ENCODE measurements at places on chromosomes 1 and 21. TPM values are rescaled to one million over a fixed set of nuclear protein-coding genes. Genes with fewer than 3 reads are reported as not detected.
A peak's percentile ranks its signal among the peaks of the same experiment; 100 is the strongest.

GRCh38 chr1:199743227-199743626, 284.3 kb upstream of the NR5A2 start:
- no peak for DNase-seq

DNA sequence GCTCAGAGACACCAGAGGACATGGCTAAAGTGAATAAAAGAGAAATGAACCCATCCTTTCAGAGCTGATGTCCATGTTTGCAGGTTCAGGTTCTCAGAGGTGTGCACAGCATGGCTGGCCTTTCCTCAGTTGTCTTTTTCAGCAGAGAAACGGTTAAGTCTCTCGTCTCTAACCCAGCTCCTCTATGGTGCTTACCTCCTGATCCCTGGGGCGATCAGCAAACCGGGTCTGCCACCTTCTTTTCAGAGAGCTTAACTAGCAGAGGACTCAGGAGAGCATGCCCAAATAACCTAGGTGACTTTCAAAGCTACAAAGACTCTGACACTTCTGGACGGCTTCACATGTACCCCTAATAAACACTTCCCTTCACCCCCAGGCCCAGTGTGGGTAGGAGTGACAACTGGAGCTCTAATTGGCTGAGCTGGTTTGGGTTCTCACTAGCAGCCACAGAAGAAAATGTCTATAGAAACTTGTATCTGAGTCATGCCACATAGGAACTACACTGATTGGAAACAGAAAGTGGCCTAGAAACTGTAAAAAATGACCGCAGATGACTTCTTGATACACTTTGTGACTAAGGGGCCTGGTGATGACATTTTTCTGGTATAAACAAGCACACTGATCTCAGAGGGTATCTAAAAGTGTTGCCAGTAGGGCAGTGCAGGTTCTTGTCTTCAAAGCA, at the start of gene AIM2:
Gene AIM2, minus strand, starts transcription at position 329 of the 682 bp plus-strand sequence. CDS start 3,267 bp downstream, outside the sequence.
- no peak for DNase-seq

- DNase-seq, result peak; percentile 40
These were observed 624 bp downstream of the SLC41A1 start for GRCh38 chr1:205812271-205812877.

- peak; percentile 79 for DNase-seq
These were observed 95.6 kb downstream of the LAMC2 start for GRCh38 chr1:183281553-183282091.

GRCh38 chr1:223229756-223230155, 86.7 kb upstream of the TLR5 start:
- DNase-seq, result no peak

GRCh38 chr1:51638350-51638749, 21.5 kb downstream of the OSBPL9 start:
- DNase-seq, result no peak

- DNase-seq, result no peak
These were observed 6.7 kb downstream of the LSS start for GRCh38 chr21:46221664-46222435.

- no peak for DNase-seq
These were observed 145.9 kb upstream of the ATP1B1 start for GRCh38 chr1:168960595-168960994.

DNA sequence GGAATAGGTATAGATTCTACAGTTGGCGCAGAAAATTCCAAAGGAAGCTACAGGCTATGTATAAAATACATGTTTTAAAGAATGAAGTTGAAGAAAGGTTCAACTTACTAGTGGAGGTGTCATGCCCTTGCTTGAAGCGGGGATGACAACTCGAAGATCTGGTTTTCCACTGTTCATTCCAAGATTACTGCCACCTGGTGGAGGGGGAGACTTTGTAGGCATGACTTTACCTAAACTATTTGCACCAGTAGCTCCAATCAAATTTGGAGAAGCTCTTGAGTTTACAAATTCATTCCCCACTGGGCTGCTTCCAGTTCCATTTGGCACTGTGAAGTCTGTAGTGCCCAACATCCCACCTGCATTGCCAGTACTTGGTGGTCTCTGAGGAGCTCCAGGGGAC, 81.7 kb downstream of the AXDND1 start:
- DNase-seq, result no peak

DNA sequence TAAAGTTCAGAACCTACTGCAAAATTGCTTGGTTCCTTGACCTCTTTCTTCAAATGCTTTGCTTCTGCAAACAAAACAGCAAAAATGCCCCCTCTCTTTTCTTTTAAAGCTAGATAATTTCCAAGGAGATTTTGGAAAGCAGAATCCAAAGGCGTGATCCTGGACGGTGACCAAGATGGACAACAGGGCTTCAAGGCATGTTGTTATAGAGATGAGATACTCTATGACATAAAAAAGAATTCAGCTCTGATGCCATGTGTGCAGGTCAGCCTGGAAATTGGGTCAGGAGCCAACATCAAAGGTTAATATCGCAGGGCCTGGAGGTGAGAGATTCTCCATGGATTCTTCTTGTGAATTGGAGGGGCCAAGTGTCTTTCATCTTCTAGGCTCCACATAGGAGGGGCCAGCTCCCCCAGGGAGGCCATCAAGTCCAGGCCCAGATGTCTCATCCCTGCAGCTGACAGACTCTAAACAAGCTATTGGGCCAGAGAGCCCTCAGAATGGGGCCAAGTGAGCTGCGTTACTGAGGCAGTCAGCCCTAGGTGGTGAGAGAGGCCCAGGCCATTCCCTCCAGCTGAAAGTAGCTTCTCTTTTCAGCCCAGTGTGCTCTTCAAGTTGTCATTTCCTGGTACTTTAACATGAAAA, 45.5 kb downstream of the NMNAT2 start:
- no peak for DNase-seq

DNA sequence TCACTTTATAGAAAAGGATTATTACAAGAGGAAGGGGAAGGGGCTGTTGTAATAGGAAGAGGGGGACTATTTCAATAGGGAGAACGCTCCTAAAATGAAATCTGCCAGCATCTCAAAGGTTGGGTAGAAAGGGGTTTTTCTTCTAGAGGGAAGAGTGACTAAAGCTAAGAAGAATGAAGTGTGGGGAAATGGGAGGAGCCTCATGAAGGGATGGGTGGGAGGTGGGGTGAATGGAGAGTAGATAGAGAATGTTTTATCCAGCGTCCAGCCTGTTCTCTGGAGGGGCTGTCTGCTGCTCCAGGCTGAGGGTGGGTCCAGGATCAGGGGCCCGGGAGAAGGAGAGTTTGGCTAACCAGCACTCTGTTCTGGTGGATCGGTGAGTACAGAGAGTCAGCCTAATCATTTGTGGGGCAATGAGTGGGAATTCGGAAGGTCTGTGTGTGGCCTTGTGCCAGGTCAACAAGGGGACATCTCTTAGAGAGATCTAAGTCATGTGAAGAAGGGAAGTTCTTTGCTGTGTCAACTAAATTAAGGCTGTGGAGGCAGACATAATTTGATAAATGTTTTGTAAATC, 25.2 kb downstream of the VN1R5 start:
- DNase-seq, result no peak

DNA sequence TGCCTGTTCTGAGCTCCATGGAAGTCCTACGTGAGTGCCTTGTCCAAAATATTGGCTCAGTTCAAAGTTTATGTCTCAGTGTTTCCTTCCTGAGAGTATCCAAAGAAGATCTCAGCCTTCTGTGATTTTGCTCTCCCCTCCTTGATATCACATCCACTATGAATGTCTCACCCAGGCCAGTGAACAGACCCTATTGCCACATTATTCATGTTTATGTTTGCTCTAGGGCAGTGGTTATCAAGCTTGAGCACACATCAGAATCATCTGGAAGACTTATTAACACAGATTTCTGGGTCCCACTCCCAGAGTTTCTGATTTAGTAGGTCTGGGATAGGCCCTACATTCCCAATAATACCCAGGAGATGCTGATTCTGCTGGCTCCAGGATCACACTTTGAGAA, 145.0 kb upstream of the FGGY start:
- no peak for DNase-seq

DNA sequence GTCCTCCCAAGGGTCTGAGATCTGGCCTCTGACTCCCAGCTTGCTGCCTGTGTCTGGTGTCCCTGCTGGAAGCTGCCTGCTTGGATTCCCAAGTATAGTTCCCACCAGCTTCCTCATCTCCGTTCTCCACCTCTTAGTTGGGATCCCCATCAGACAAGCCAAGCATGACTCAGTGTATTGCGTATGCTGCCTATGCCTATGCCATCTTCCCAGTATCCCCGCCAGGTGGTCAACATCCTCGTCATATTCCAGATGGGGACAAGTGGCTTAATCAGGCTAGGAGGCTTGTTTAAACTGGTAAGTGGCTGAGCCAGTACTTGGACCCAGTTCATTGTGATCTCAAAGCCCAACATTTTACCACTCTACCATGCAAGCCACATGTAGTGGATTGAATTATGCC, 204.4 kb downstream of the GRIK3 start:
- no peak for DNase-seq

GRCh38 chr1:171158096-171158495, 27.0 kb upstream of the FMO2 start:
- no peak for DNase-seq

- DNase-seq, result no peak
These were observed 372.4 kb upstream of the PROX1 start for GRCh38 chr1:213615226-213615916.

- no peak for DNase-seq
These were observed 284.4 kb upstream of the DUSP10 start for GRCh38 chr1:222026280-222026679.

DNA sequence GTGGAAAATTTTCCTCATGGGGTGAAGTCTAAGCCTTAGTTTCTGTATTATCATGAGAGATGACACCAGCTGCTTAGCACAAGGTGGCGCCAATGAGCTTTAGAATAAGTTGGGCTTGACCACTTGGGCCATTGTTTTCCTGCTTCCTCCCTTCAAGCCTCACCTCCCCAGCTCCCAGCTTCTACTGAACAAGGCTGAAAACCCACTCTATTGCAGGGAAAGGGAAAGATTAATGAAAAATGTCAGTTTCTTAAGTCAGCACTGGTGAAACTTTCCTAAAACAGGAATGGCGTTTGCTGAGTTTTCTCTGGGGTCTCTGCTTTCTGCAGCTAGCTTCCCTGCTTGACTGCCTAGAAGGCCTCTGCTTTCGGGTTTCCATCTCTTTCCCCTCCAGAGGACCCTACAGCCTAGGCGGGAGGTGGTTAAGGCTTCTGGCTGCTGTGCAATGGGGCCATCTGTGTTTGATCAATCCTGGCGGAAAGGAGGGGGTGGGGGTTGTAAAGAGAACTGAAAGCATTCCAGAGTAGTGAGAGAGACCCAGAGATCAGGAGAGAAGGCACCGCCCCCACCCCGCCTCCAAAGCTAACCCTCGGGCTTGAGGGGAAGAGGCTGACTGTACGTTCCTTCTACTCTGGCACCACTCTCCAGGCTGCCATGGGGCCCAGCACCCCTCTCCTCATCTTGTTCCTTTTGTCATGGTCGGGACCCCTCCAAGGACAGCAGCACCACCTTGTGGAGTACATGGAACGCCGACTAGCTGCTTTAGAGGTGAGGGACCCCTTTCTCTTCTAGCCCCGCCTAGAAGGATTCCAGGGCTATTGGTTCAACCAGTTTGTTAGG, at the start of gene OLFML3:
Gene OLFML3, plus strand, starts transcription at position 612 of the 840 bp plus-strand sequence. Its CDS starts 43 bp downstream, at position 655.
- DNase-seq, result peak; percentile 81

DNA sequence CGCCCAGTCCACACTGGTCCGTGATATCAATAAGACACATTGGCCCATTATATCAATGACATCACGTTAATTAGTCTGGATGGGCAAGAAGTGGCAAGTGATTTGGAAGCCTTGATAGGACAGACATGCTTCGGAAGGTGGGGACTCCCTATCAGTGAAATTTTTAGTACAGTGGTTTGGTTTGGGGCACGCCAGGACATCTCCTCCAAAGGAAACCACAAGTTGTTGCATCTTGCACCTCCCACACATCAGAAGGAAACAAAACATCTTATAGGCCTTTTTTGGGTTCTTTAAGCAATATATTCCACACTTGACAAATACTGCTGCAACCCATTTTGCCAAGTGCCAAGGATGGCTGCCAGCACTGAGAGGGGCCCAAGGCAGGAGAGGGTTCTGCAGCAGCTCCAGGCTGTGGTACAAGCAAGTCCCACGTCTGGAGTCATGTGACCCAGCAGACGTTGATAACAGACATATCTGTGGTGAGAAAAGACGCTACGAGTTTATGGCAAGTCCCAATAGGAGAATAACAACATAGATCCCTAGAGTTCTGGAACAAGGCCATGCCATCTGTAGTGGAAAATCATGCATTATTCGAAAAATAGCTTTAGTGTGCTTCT, 95.3 kb upstream of the DISP3 start:
- no peak for DNase-seq

- DNase-seq, result no peak
These were observed 1495.3 kb downstream of the MRPL39 start for GRCh38 chr21:24112020-24112419.

NPHS2 gene
- not detected for total RNA-seq

SPRR3 gene
- not detected for total RNA-seq

KCNE2 gene
- total RNA-seq, result not detected

PUM1 gene
- total RNA-seq, result 118 TPM

JAM2 gene
- 3.5 TPM for total RNA-seq

MNDA gene
- total RNA-seq, result 1.2 TPM

PLA2G2C gene
- total RNA-seq, result 0.28 TPM

All from left colon (tissue), 2 donors.